ENCODE measurements at places on chromosomes 12 and 14. TPM values are rescaled to one million over a fixed set of nuclear protein-coding genes. Genes with fewer than 3 reads are reported as not detected.

Gene RDH12
- not detected for total RNA-seq

Gene RNASE4
- total RNA-seq = 133 TPM

Gene CATSPERB
- not detected for total RNA-seq

Gene KCNK10
- not detected for total RNA-seq

Gene SRSF9
- total RNA-seq = 58.8 TPM

Gene RASSF8
- 56.6 TPM for total RNA-seq

Gene CLEC14A
- total RNA-seq = 60.1 TPM

Gene AQP2
- total RNA-seq = 0.31 TPM

Gene TRMT5
- total RNA-seq = 10.8 TPM

All from cardiac ventricle fibroblast (primary cell).